Right atrium auricular region (tissue), 2 donors: ENCODE measurements at places on chromosomes 6 and 20. TPM values are rescaled to one million over a fixed set of nuclear protein-coding genes. Genes with fewer than 3 reads are reported as not detected.

- DNase-seq, result no peak
Measured at GRCh38 chr6:35809809-35810208, 4.7 kb downstream of the LHFPL5 start.

GRCh38 chr6:41228616-41229015, 467 bp downstream of the TREML4 start:
- no peak for DNase-seq

FAM162B gene
- total RNA-seq, result 1.4 TPM

RBM24 gene
- 133 TPM for total RNA-seq

DNA sequence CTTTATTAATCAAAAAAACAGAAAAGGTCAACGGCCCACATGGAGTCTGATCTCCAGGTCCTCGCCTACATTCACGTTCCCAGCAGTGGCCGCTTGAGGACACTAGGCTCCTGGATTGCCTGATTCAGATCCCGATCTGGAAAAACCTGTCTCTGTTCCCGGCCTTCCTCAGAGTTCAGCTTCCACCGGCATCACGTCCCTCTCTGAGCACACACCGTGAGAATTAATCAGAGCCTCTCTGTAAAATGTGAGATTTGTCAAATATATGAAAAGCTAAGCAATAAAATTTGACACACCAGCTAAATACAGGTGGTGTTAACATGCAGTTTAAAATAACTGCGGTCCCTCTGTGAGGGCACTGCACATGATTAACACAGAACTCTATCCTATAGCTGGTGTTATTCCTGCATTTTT, 122.8 kb upstream of the COL21A1 start:
- DNase-seq, result peak; percentile 76
